ENCODE measurements at places on chromosomes 12 and 14.

- no peak for DNase-seq
These were observed 28.8 kb upstream of the BHLHE41 start for GRCh38 chr12:26153421-26154154.

- no peak for DNase-seq
These were observed 2.9 kb downstream of the RESF1 start for GRCh38 chr12:31962076-31962475.

DNA sequence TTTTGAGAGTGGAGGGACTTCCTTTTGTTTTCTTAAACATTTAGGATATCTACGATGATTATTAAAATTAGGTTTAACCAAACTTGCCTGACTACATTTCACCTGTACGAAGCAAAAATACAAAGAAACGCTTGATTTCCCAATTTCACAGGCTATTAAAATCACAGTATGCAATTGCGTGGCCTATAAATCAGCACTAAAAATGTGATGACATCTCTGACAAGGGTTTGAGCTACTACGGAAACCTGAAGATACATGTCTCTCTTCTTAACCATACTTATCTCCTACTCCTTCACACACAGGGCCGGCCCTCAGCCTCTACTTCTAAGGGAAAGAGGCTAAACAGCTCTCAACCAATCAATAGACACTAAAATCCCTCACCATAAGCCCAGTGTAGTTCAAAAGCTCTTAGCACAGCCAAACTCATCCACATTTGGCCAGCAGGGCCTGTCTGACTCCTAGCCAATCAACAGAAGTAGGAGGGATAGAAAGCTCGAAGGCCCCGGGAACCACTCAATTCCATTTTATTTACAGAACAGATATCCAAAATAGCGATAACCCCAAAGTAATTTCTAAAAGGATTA, 137.3 kb downstream of the FOXN3 start:
- DNase-seq, result no peak

DNA sequence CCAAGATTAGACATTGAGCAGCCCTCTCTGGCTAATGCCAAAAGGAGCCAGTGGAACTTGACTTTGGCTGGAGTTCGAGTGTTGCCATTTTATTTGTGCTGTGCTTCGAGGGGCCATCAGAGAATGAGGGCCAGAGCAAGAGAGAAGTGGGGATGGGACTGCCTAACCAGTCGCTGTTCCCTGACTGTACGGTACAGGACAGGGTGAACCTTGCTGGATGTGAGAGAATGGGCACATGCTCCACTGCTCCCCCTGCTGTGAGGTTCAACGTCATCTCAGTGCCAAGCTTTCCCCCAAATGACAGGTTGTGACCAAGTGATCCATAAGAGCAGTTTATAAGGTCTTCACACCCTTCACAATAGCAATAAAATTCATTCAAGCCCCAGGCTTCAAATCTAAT, 55.1 kb upstream of the BCL11B start:
- no peak for DNase-seq

- no peak for DNase-seq
These were observed 17.2 kb upstream of the LRRK2 start for GRCh38 chr12:40207551-40207950.

GRCh38 chr14:100762089-100762515, 35.4 kb downstream of the DLK1 start:
- no peak for DNase-seq

- DNase-seq, result no peak
These were observed 24.5 kb downstream of the ERG28 start for GRCh38 chr14:75636100-75636692.

DNA sequence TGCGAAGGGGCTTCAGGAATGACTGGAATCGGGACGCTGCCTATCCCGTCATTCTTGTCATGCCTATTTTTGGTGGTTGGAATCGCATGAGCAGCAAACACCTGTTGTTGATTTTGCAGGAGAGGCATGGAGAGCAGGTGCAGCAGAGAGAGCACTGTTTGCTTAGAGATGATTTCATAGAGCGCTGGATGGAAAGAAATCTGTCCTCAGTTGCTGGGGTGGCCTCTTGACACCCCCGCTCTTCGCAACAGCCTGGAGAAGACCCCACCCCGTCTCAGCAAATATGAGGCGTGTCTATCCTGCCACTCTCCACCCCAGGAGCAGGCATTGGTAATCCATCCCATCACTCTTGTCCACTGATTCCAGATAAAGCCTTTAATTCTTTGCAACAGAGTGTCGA, 19.3 kb upstream of the NCOR2 start:
- no peak for DNase-seq

GRCh38 chr14:35551081-35551480, 17.1 kb downstream of the INSM2 start:
- DNase-seq, result no peak

DNA sequence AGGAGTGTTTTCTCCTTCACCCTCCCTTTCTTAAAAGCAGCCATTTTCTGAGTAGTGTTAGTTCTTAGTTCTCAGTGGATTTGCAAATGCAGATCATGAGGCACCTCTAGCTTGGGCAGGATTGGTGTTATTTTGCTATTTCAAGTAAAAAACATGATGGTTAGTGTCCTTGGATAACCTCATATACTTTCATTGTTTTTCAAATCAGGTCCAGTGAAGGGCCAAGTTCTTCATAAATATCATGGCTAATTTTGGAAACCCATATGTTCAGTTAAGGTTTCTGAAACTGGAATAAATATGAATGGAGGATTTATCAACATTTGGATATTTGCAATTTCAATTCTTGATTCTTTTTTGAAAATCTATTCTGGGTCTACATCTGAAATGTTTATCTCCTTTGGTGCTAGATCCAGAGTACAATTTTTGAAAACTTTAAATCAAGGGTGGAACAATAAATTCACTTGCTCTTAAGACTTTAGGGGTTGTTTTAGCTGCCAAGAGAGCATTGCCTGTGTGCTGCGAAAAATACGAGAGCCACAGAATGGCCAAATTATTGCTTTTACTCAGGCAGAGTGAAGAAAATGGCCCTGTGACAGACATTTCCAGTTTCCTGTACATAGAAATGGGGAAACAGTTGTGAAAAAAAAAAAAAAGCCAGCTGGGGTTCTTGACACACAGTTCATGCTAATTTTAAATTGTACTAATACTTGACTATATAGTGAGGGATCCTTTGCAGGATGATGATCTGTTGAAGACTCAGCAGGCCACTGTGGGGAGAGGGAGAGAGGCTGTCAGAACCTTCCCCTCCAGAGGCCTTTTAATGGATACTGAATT, 104.6 kb downstream of the BICD1 start:
- DNase-seq, result no peak

DNA sequence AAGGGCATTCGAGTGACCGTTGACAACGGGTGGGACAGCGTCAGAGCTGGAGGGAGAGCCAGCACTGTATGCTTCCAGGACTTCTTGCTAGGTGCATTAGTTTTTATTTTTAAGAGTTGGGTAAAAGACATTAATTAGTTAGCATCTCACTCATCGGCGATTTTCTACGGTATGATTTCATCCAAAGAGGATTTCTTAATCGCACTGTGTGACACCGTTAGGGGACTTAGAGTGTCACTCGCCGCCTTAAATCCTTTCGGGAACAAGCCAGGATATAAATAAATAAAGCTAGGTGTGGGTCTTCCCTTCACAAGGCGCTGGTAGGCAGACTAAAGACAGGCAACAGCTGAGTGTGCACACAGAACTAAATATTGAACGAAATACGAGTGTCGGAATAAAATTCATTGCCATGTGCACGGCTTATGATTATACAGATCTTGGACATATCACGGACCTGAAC, 869 bp upstream of the NOVA1 start:
- DNase-seq, result no peak

- DNase-seq, result no peak
These were observed 132.8 kb upstream of the HIF1A start for GRCh38 chr14:61562321-61563161.

DNA sequence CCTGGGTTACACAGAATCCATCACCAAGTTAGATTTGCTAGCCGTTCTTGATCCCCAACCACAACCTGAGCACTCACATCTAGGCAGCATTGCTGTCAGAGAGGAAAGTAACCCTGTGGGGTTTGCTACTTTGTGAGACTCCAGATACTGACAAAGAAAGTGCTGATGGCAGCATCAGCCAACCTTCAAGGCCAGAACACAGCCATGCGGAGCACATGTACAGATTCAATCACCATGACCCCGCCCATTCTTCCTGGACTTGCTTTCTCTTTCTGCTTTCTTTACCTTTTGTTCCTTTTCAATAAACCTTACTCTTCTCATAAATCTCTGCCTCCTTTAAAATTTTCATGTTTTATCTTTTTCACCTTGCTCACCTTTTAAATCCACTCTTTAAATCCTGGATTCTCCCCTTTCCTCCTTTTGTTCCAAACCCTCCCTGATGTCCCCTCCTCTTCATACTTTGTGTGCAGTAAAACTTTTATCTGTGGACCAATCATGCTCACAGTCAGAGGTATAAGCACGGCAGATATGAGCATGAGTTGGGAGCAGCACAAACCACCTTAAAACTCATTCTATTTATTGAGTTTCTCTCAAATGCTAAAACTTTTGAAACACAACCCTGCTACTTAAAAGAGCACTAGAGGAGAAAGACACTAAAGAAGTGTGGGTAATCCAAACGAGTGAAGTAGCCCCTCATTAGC, 21.9 kb upstream of the CERS5 start:
- DNase-seq, result no peak

GRCh38 chr12:127628645-127629044, 638.3 kb upstream of the TMEM132C start:
- DNase-seq, result no peak

DNA sequence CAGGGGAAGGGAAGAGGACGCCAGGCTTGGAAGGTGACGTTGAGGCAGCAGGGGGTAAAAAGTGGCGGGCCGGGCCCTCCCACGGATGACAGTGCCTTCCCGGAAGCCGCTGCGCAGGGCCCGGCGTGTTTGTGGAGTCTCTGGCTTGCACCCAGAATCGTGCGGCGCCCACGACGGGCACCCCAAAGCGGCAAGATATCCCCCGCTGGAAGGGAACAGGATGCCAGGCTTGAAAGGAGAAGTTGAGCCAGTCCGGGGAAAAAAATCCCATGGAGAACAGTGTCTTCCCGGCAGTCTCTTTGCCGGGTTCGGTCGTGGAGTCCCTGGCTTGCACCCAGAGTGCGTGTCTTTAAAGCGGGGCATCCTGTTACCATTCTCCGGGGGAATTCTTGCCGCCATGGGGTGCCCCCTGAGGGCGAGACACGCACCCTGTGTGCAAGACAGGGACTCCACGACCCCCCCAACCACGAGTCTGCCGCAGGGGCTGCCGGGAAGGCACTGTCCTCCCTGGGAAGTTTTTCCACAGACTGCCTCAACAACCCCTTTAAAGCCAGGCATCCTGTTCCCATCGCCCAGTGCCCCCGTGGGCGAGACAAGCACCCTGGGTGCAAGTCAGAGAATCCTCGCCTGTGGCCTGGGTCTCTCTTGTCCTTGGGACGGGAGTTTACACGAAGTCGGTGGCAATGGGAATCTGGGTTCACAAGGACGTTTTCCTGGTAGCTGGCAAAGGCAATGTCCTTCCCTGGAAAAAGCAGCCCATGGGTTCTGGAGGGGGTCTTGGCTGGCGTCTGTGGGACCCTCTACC, 156.1 kb upstream of the ALG10B start:
- no peak for DNase-seq

DNA sequence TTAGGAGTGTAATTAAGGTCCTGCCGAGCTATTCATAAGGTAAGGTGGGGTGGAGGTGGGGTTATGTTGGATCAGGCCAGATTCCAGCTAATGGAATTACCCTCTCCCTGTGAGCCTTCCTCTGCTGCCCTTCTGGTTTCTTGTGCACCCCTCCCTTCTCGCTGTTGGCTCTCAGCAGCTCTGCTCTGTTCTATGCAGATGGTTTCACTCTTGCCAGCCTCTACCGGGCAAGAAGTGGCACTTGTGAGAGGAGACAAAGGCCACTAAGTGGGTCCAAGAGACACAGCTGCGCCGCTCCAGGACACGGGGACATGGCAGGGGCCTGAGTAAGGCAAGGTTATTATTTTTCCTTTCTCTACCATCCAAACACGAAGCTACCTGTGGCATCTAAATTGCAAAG, 334.4 kb downstream of the EMP1 start:
- no peak for DNase-seq

DNA sequence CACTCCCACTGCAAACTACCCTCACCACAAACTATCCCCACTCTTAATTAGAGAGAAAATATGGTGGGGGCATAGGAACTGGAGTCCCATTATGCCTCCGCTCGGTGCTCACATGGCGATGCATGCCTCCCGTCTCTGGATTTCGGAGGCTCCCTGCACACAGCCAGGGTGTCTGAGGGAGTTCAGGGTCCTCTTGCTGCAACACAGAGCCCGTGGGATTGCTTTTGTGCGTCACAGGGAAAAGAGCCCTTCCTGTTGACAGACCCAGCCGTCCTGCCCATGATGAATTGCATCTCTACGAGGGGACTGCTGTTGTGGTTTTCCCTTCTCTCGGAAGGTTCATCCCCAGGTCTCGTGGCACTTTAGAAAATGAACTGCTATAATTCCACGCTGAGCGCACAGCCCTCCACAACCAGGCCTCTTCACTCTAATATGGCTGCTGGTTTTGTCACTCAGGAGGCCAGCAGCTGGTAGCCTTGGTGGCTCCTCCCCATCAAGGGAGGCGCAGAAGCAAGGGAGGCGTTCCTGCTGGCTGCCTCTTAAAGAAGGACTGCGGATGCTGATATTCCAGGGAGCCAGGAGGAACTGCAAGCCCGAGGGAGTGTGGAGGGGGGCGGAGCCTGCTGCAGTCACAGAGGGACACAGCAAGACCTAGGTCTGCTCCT, 158.0 kb downstream of the KCNA5 start:
- DNase-seq, result peak; percentile 16

- DNase-seq, result no peak
These were observed 9.2 kb upstream of the HIP1R start for GRCh38 chr12:122825773-122826724.

- no peak for DNase-seq
These were observed 484 bp downstream of the RIC8B start for GRCh38 chr12:106774808-106775524.

DNA sequence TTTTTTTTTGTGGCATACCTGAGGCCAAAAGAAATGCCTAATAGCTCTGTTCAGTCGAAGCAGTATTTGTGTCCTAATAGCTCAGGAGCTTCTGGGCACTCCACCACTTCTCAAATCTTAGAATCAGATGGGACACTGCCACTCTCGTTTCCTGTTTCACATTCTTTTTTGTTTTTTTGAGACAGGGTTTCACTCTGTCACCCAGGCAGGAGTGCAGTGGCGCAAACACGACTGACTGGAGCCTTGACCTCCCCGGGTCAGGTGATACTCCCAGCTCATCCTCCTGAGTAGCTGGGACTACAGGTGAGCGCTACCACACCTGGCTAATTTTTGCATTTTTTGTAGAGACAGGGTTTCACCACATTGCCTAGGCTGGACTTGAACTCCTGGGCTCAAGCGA, 52.7 kb downstream of the SPPL3 start:
- DNase-seq, result no peak

DNA sequence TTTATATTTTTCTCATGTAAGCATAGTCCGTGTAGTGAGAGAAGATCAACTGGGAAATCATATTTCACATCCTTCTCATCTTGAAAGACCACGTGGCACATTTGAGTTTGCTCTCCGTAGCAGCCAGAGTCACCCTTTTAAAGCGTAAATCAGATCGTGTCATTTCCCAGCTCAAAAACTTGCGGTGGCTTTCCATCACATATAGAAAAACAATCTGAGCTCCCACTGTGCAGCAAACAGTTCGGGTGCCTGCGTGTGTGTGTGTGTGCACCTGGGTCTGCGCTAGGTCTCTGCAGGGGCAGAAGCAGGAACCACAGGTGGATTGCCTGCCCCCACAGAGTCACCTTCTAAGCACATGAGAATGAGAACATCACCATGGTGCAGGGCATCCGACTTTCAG, 338.2 kb downstream of the TRHDE start:
- no peak for DNase-seq

Measured in neural crest cell (in vitro differentiated cells).